ENCODE measurements at places on chromosomes 13 and 19.
A peak's percentile ranks its signal among the peaks of the same experiment; 100 is the strongest.

GRCh38 chr19:15197275-15197941 is 3.4 kb downstream of the NOTCH3 start:
- DNase-seq = no peak

DNA sequence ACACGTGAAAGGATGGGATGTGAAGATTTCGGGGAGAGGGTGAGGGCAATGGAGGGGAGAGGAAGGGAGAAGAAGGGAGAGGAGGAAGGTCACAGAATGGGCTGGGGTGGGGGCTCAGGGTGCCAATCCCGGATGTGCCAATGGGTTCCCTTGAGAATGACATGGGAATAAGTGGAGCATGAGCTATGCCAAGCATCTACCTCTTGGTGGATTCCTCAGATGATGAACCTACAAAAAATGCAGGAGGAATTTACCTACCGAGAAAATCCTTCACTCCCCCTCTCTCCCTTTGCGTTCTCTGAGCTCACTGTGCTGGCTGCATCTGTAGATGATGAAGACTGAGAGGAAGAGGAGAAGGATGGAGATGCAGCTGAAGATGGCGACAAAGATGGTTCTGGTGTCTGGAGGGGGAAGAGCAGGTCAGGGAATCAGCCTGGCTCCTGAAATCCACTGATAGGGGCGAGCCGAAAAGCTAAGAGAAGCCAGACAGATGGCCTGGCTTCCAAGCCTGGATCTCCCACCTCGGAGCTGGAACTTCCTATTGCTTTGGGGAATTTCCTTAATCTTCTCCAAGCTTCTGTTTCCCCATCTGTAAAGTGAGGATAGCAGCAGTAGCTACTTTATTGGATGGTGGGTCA is 21.6 kb downstream of the VSTM1 start:
- DNase-seq = no peak

GRCh38 chr13:95603887-95604555 is 40.5 kb downstream of the DZIP1 start:
- DNase-seq = no peak

GRCh38 chr19:41189425-41190065 is 3.5 kb upstream of the CYP2S1 start:
- DNase-seq = no peak

GRCh38 chr13:35484384-35484783 is 7.9 kb upstream of the MAB21L1 start:
- no peak for DNase-seq

DNA sequence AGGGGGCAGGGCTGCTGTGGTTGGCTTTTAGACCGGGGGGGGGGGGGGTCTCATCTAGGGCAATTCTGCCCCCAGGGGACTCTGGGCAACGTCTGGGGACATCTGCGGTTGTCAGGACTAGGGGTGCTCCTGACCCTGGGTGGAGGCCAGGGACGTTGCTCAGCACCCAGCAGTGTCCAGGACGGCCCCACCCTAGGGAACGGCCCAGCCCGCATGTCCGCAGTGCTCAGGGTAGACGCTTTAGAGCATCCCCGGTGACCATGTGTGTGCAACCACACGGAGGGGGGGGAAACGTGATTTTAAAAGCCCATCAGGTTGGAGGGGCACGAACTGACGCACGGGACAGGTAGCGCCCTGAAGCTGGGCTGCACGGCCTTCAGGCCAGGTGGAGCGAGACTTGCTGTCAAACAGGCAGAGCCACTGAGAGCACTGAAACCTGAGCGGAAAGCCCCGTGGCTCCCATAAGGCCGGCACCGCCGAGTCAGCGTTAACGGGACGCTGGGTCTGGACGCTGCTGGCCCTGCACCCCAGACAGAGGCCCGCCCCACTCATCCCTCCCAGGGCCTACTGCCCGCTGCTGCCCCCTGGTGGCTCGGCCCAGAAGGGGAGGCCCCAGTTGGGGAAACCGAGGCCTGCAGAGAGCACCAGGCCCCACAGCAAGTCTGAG is 8.3 kb downstream of the CACTIN start:
- peak; percentile 33 for DNase-seq

DNA sequence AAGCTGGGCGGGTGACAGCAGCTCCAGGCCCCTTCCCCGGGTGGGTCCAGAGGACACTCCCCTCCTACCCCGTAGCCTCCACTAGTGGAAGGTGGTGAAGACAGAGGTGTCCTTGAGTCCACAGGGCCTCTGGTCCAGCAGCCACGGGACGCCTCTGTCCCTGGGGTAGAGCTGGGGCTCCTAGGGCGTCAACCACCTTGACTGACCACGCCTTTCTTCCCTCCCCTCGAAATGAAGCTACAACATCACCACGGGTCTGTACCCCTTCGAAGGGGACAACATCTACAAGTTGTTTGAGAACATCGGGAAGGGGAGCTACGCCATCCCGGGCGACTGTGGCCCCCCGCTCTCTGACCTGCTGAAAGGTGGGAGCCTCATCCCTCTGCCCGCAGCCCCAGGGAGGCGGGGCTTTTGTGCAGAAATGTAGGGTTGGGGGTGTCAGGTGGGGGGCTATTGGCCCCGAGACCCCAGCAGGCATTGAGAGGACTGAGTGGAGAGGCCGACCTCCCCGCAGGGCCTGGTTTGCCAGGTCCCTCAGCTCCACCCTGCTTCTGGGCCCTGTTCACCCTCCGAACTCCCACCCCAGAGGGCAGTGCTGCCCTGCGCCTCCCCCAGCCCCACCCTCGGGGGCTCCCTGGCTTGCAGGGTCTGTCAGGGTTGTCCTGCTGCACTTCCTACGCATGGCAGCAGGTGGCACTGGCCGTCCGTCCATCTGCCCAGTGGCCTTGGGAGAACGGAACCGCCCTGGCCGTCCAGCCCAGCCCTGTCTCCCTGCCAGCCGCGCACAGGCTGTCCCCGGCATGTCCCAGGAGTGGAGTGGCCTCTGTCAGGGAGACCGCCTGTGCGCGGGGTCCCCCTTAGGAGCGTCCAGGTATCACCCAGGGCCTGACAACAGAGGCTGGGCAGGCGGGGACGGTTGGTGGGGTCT is 15.7 kb downstream of the STK11 start:
- no peak for DNase-seq

GRCh38 chr19:5062195-5062594 is 93.3 kb downstream of the KDM4B start:
- no peak for DNase-seq

DNA sequence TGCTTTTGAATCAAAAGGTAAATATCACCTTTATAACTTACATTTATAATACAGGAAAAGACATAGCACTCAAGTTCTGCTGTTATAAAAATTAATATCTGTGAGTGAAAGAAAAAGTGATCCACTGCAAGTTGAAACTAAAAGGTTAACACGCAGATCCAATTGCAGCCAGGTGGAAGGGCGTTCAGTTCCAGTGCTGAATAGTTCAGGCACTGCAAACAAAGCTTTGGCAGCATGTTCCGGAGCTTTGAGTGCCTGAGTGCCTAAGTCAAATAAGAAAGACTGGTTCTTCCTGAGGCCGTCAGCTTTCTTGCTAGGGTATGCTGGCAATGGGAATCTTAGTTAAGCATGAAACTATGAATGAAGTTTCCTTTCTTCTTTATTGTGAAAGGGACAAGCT is 200.3 kb downstream of the LMO7 start:
- DNase-seq = no peak

- DNase-seq = no peak
Observed at GRCh38 chr13:67946131-67946530, 716.0 kb upstream of the PCDH9 start.

Measured in fibroblast of skin of right quadriceps (primary cell).